B cell (primary cell): ENCODE measurements at places on chromosomes 16 and 17. TPM values are rescaled to one million over a fixed set of nuclear protein-coding genes. Genes with fewer than 3 reads are reported as not detected.

DNA sequence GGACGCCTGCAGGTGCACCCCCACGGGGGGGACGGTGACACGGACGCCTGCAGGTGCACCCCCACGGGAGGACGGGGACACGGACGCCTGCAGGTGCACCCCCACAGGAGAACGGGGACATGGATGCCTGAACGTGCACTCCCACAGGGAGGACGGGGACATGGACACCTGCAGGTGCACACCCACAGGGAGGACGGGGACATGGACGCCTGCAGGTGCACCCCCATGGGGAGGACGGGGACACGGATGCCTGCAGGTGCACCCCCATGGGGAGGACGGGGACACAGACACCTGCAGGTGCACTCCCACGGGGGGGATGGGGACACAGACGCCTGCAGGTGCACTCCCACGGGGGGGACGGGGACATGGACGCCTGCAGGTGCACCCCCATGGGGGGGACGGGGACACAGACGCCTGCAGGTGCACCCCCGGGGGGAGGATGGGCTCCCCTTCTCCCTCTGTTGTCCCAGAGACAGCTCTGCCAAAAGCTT is 114.5 kb upstream of the METRNL start:
- no peak for DNase-seq

DNA sequence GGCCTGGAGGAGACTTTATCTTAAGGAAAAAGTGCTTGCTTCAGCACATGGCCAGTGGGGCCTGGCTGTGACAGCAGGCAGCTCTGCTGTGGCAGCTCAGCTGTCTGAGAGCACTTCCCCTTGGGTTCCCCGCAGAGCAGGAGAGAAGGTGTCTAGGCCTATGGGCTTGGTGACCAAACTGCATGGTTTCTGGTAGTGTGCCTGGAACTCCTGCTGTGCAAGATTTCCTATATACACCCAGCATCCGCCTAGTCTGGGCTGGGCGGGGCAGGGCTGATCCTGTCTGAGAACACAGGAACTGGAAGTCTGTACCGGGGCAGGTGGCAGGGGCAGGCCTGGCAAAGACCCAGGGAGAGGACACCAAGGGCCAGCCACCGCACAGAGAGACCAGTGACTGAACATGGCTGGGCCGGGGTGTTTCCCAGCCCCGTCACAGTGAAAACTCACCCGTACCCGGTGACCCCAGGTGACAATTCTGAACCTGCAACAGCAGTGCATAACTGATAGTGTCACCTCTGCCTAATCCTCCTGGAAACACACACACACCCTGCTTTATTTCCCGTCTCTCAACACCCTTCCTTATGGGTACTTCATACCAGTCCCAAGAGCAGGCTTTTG is 39.3 kb downstream of the CHD9 start:
- peak; percentile 64 for DNase-seq

DNA sequence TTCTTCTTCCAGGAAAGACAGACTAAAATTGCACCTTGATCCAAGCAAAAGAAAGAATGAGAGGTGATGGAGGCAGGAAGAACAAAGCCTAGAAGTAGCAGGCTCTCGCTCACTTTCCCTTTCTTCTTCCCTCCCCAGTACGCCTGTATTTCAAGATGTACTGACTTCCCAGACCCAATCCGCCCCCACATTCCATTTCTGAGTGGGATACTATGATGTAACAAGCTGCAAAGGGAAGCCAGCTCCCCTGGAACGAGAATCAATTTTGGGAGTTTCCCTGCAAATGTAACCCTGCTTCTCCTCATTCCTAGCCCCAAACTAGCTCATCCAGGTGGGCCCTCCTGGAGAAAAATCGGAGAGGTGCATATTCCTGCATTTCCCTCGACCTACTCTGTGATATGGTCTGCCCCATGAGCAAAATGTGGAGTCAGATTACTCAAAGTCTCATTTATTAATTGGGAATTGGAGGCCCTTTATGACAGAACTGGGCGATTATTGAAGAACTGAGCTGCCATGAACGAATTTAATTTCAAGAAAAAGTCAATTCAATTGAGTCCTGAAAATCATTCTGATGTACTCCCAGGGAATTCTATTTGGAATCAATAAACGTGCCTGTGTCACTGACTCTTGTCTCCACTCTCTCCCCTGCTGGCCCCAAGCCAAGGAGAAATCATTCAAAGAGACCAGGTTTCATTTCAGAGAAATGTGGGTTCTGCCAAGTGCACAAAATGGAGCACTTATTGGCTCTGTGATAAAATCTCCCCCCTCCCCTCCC is 398.9 kb downstream of the SHISA9 start:
- DNase-seq: no peak

DNA sequence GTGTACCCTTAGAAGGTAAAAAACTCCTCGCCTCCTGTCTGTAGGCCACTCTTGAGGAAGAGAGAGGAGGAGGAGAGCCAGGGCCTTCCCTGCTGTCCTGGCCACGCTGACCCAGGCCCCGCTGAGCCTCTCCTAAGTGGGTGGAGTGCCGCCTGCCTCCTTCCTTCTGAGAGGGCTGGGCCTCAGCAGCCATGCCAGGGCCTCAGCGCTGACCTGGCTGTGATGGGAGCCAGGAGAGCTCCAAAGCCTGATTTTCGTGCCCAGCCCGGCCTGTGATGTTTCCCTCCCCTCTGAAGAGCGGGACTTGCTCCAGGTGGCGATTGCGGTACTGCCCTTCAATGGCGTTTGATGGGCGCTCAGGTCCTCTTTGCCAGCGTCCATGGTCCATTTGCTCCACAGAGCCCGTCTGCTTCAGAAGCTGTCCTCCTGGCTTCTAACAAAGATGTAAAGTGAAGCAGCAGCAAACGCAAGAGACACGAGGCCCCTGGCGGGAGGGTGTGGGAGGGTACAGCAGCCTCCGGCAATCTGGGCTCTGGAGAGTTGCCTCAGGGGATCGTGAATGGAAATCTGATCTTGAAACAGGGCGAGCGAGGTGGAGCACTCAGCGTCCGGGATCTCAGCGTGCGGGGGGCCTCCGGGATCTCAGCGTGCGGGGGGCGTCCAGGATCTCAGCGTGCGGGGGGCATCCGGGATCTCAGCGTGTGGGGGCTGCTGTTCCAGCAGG is 93.5 kb downstream of the NPIPB11 start:
- no peak for DNase-seq

- no peak for DNase-seq
These were observed 67.7 kb downstream of the TBX4 start for GRCh38 chr17:61519754-61520440.

DNA sequence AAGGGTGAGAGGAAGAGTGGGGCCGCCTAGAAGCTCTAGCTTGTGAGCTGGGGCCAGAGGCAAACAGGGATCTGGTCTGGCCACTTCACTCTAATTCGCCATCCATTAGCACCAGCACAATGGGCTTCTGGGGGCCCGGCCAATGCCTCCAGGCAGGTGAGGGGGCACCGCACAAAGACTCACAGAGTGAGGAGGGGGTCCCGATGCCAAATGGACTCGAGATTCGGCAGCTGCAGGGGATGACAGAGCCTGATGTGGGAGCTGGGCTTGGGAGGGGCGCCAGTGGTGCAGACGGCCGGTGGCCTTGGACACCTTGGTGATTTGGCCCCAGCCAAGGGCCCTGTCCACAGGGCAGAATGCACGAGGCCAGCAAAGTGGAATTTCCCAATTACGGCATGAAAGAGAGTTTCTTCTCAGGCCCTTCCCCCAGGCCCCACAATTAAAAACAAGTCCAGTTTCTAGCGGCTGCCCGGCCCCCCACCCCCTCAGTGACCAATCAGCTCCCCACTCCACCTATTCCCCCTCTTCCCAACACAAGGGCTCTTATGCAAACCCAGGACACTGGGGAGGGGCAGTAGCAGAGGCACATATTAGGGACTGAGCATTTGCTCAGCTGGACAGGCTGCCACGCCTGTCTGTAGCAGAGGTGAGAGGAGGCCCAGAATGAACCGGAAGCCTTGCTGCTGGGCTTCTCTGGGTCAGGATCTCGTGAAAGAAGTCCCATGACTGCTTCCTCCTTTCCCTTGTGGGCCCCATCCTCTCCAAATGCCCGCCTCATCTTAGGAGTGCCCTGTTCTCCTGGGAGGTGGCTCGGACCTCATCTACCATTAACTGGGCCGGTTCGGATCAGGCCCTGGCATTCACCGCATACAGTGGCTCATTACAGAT is 39.4 kb upstream of the MTSS2 start:
- no peak for DNase-seq

The SLC35G6 gene
- polyA plus RNA-seq: 0.04 TPM in 1 of 2 replicates, not detected in the other
